ENCODE measurements at places on chromosomes 2 and 18.
A peak's percentile ranks its signal among the peaks of the same experiment; 100 is the strongest.

DNA sequence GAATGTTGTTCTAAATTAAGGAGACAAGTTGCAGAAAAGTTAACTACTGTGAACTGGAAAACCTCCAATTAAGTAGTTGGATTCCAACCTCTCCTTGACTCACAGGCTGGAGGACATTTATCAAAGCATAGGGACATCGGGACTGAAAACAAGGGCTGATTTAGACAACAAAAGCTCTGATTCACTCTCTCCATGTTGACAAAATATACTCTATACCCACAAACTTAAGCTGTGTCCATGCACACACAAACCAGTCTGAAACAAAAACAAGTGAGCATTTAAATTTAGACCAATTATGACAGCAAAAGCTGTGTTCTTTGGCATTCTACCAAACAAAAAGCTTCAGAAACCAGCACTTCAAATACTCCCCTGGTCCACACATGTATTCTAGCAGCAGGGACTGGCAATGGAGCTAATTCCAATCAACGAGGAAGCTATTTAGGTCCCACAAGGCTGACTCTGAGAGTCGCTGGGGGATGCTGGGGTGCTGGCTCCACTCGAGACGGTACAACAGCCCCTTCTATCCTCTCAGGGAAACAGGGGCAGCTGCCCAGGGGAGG, 71.4 kb downstream of the NXPH2 start:
- peak; percentile 18 for DNase-seq

GRCh38 chr2:213189001-213189899, 37.8 kb upstream of the IKZF2 start:
- DNase-seq = no peak

DNA sequence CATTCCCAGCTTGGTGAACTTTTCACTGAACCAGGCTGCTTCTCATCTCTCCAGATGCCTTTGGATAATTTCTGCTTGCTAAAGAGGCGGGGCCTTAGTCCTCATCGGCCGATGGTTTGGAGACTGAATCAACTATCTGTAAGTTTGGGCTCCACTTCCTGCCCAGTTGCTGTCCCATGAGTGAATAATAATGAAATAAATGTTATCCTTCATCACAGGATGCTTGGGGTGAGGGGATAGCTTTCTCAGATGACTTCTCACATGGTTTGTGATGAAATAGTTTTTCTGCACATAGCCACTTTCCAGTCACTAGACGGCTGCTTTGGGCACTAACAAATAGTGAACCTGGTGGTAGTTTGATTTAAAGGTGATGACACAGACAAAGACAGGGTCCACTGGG, 376.6 kb upstream of the TRIB2 start:
- no peak for DNase-seq

DNA sequence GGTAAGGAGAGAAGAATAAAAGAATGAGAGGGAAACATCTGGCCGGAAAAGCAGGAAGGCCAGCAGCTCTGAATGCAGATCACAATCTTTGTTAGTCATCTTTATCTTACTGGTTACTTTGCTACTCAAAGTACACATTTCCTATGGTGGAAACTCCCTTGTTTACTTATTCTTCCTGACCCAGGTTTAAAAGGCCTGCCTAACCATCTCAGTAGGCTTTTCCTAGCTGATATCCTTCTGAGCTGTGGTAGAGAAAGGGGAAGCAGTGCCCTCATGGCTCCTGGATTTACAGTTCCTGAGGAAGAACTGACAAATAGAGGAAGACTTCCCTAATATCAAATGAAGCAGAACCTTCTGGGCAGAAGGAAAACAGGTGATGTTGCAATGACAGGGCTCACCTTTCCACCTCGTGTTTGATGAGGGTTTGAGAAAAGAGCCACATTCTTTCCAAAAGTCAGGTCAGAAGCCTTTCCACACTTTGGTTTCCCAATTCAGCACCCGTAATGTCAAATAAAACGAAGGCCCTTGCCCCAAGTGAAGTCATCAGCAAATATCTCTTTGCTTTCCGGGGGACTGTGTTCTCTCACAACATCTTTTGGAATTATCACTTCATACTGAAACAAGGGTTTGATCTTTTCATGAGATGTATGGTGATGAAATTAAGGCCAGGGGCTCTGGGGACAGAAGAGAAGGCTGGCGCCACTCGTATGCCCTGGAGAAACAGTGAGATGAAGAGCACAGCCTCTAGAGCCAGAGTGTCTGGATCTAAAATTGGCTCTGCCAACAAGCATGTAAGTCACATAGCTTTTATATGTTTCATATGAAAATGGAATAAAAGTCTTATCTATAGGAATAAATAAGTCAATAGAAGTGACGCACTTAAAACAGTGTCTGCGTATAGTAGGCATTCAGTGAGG, 26.7 kb upstream of the APOB start:
- DNase-seq = no peak

GRCh38 chr18:57362714-57363113, 10.4 kb downstream of the ST8SIA3 start:
- no peak for DNase-seq
